CD4-positive, alpha-beta T cell treated with Interleukin-21 for 1 hour (primary cell): ENCODE measurements at places on chromosomes 2 and 18.

- DNase-seq = peak; percentile 45
Measured at GRCh38 chr2:205947621-205948495, 138.1 kb downstream of the INO80D start.

DNA sequence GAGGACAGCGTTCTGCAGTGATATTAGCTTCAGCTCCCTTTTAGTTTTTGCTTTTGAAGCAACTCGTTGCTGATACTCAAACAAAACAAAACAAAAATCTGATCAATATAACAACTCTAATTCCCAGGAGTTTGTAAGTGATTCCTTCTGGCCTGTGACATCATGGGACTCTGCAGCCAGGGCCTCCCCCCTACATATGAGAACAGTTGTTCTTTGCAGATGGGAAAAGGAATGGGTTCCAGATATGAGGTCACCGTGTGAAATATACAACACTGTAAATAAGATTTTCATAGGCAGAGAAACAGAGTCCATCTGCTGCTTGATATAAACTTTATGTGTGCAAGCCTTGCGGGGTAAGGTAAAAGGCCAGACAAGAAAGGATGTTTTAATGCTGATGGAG, 56.7 kb downstream of the DIS3L2 start:
- no peak for DNase-seq

DNA sequence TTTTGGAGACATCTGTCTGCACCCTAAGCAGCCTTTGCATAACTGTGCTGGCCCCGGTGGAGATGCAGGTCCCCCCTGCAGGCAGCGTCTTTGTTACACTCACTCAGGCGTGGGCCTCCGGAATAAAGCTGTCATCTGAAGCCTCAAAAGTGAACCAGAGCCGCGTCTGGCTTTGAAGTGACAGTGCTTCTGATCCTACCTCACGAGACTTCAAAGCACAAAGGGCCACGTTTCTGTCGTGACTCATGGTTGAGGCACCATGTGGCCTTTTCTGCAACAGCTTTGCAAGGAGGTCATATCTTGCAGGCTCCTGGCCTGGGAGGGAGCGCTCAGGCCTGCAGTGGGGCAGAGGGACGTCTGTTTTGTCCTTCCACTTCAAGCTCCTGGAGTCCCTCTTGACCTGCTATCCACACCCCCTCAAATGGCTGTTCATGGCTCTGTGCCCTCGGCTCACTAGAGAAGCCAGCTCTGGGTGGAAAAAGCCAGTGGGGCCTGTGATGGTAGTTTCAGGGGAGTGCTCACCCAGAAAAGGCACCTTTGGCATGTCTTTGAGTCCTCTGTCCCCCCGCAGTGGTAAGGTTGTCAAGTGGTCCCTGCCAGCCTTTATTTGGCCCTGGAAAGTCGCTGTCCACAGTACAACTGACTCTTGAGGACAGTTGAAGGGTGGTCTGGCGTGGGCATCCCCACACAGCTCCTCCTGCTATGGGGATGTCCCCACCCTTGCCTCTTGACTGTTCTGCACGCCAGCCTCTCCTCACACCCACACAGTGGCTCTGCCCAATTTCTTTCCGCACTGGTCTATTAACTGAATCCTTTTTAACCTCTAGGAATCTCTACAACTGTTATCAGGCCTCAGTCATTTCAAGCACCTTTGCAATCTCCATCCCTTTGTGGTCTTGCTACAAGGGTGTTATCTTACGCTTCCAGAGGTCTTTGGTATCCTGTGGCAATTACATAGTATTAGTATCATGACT, 19.3 kb downstream of the GPR55 start:
- peak; percentile 45 for DNase-seq

- no peak for DNase-seq
Measured at GRCh38 chr18:29241199-29241598, 1064.3 kb upstream of the CDH2 start.

DNA sequence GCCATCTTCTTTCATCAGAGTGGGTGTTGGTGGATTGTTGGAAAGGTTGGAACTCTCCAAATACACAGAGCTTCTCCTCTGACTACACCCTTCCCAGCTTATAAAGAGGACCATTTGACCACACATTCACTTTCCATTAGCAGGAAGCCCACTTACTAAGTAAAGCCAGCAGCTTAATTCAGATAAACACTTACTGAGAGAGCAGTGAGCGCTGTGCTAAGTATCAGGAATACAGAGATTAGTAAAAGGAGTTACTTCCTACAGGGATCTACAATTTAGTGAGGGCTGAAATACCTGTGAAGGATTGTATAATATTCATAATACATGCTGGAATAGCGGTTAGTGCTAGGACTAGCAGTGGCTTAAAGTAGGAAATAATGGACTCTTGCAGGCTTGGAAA, 343.0 kb downstream of the NYAP2 start:
- DNase-seq = no peak

GRCh38 chr2:6679471-6679870, 186.2 kb downstream of the CMPK2 start:
- no peak for DNase-seq

- DNase-seq = no peak
Measured at GRCh38 chr18:70582981-70583380, 294.1 kb downstream of the SOCS6 start.

DNA sequence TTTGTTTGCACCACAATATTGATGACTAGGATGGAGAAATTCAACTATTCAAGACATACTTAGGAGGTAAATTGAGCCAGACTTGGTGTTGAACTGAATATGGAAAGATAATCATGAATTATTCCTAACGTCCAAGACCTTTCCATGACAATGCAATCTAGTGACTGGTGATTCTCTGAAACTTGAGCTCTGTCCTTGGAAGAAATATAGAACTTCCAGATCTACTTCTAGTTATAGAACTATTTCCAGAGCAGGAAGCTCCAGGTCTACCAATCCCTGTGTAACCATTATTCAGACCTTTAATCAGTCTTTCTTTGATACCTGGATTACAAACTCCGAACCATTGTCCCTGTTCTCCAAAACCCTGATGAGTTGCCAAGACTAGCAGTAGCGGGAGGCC, 272.6 kb upstream of the SLC14A2 start:
- no peak for DNase-seq

- no peak for DNase-seq
Measured at GRCh38 chr18:59075923-59076322, 63.8 kb upstream of the SEC11C start.

- DNase-seq = no peak
Measured at GRCh38 chr2:211014376-211014775, 458.0 kb downstream of the CPS1 start.

- no peak for DNase-seq
Measured at GRCh38 chr2:159753797-159754196, 41.5 kb downstream of the MARCHF7 start.

DNA sequence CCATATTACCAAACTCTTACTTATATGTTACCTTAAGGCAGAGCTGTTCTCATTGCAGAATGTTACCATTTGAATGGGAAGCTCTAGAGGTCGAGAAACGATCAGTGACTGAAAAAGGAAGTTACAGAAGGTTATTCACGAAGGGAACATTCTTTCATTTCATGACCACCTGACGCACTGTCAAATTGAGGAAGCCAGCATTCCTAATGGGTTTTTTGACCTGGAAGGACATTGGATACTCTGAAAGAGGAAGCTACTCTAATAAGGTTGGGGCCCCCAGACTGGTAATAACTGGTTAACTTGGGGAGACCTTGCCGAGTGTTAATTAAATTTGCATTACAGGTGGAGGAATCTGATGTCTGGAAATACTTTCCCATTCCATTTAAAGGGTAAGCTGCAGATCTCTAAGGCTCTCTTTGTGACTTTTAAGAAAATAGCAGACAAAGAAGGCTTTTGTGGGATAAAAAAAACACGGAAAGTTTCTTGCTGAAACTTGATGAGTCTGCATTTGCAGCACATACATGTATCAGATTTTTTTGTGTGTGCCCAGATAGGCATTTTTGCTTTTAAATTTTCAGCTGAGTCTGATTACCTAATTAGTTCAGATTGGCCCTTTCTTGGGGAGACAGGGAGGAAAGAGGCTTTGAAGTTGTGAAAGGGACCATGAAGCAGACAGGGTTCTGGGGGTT, 137.1 kb downstream of the LTBP1 start:
- DNase-seq = no peak

GRCh38 chr2:221241072-221241471, 331.0 kb downstream of the EPHA4 start:
- no peak for DNase-seq

DNA sequence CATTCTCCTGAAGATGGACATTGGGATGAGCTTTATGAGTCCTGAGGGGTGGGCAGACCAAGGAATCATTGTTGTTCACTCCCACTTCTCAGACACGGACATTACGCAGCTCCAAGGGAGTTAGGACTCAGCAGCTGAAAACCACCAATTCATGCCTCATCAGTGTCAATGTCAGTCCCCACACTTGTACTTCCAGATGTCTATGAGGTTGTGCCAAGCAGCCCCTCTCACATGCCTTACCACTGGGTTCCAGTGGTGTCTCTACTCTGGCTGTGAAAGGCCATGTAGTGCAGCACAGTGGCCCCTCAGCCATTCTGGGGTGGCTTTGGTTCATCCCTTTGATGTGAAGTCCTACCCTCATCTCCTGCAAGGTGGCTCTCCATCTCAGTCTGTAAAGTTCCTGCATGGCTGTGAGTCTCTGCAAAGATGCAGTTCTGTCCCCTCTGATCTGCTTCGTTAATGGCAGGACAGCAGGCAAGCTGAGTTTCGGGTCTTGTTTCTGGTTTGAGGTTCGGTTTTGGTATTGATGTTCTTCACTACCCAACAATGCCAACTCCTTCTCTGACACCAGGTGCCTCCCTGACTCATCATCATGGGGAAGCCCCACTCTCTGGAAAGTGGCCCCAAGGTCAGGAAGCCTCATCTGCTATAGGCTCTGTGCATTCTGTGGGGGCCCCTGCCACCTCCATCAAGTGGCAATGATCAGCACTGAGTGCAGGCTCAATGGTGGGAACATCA, 14.0 kb upstream of the COL6A3 start:
- DNase-seq = peak; percentile 39
